ENCODE measurements at places on chromosomes 5 and 9.
A peak's percentile ranks its signal among the peaks of the same experiment; 100 is the strongest.

- DNase-seq = peak; percentile 76
Observed at GRCh38 chr5:109866051-109866450, 176.3 kb downstream of the MAN2A1 start.

- DNase-seq = peak; percentile 54
Observed at GRCh38 chr9:76699971-76700370, 64.3 kb upstream of the PCA3 start.

GRCh38 chr9:130530938-130531337, 48.4 kb upstream of the FUBP3 start:
- no peak for DNase-seq

DNA sequence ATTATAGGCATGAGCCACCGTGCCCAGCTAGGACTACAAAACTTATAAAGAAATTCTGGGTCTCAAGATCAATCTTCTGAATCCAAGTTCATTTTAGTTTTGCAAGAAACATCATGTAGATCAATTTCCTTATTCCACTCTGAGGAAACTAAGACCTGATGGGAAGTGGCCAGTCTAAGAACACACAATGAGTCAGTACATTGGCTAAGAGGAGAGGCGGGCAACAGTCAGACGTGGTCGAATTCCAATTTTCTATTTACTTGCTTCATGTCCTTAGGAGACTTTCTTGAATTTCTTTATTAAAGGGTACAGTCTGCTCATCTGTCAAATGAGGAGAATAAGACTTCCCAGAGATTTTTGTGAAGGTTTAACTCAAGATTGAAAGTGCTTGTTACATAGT, 432.1 kb upstream of the BRINP1 start:
- no peak for DNase-seq

DNA sequence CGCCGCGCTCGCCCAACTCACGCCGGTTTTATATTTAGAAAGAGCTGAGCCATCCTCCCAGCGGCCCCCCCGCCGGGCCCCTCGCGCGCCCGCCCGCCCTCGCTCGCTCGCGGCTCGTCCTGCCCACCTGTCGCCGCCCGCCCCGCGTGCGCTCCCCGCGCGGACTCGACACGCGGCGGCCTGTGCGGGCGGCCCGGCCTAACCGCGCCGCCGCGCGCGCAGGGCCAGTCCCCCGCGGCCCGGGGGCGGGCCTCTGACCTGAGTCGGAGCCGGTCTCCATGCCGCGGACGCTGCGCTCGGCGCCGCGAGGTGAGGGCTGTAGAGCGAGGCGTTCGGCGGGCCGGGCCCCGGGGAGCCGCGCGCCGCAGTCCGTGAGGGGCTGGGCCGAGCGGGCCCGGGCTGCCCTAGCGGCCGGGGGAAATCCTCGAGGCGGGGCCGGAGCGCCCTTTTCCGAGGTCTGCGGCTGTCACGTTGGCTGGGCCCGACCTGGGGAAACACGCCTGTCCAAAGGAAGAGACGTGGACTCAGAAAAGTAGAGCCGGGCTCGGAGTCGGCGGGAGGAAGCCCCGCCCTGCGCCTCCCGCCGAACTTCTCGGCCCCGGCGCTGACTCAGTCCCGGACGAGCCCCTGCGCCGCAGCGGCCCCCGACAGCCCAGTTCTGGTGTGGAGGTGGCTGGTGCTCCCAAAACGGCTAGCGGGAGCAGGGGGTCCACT, at the start of gene ECPAS:
TSS of gene ECPAS (minus strand) at position 526 of the 714 bp plus-strand sequence. CDS start 11,465 bp downstream, outside the sequence.
- peak; percentile 87 for DNase-seq

DNA sequence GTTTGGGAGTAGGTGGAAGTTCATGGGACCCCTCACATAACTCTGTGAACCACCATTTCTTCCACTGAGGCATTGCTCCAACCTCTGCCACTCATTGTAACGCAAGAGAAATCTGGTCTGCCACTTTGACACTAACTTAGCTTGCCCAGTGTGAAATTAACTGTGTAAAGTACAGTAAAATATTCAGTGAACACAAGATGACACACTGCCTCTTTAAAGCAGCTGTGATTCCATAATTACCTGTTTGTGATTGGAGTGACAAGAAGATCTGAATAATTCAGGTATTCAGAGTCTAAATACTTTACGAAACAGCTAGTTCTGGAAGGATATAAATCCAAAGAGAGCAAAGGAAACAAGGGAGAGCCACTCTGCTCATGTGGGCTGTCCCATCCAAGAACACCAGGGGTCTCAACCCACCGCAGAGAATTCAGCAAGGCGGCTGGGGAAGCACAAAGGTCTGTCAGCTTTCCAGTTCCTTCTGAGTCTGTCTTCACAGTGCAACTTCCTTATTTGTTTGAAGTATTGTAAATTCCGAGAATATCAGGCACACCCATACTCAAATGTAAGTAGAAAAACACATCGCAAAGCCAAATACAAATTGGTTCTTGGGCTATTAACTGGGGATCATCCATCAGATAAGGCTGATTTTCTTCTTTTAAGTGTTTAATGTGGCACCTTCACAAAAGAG, 86.9 kb downstream of the GNAQ start:
- no peak for DNase-seq

GRCh38 chr5:1867114-1867814, 15.5 kb downstream of the IRX4 start:
- no peak for DNase-seq

GRCh38 chr5:158470764-158471534, 612.0 kb upstream of the CLINT1 start:
- no peak for DNase-seq

- DNase-seq = no peak
Observed at GRCh38 chr5:77638763-77639671, 504 bp upstream of the OTP start.

DNA sequence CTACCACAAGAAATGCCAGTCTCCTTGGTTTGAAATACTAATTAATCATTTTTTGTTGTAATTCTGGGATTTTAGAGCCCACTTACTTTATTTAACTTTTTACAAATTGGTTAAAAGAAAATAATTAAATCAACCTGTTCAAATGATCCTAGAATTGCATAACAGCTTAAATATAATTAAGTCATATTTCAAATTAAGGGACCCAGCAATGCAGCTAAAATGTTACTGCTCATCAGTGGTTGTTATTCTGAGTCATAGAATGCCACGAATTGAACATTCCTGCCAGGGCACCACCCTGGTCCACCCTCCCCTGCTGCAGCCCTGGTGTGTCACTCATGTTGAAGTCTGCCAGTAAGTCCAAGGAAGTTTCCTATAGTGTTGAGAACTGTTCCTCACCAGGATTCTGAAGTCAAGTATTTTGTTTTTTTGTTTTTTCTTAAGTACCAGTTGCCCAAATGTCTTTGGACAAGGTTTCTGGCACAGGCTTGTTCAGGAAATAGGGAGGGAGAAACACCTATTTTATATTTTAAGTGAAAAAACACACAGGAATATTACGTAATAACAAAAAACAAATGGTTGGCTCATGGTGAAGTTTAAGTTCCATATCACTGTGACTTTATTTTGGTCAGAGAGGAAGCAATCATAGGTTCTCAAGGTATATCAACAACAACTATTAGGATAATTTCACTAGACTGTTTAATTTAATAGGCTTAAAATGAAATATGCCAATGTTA, 4.3 kb upstream of the ITGA1 start:
- peak; percentile 83 for DNase-seq

GRCh38 chr5:79824444-79824843, 134.8 kb downstream of the CMYA5 start:
- no peak for DNase-seq

DNA sequence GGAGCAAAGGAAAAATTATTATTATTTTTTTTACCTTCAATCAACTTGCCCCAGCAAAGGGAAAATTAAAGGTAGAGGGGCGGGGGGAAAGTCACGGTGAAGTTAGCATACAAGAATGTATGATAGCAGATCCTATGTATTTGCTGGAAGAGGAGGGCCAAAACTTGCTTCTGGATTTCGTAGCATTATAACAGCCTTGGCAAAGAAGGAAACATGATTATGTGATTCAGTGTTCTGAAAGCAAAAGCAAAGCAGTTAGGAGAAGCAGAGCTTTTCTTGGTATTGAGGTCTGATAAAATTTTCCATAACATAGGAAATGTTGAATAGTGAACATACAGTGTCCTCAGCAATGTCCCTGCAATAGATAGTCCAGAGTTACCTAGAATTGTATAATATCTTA, 32.4 kb downstream of the MAST4 start:
- DNase-seq = no peak

GRCh38 chr5:153974131-153974812, 64.4 kb downstream of the FAM114A2 start:
- DNase-seq = peak; percentile 60

GRCh38 chr5:112217843-112218579, 201.1 kb downstream of the EPB41L4A start:
- DNase-seq = no peak

GRCh38 chr5:111147502-111147901, 55.4 kb downstream of the WDR36 start:
- no peak for DNase-seq

- DNase-seq = no peak
Observed at GRCh38 chr9:34690983-34691935, at the start of gene CCL19. Gene CCL19 (minus strand): TSS chr9:34691276. CDS start chr9:34691139, 137 bp downstream.

GRCh38 chr5:154190595-154191304, at the start of gene GALNT10:
Gene GALNT10 (plus strand): TSS chr5:154190733. CDS start chr5:154190867, 134 bp downstream.
- peak; percentile 76 for DNase-seq

DNA sequence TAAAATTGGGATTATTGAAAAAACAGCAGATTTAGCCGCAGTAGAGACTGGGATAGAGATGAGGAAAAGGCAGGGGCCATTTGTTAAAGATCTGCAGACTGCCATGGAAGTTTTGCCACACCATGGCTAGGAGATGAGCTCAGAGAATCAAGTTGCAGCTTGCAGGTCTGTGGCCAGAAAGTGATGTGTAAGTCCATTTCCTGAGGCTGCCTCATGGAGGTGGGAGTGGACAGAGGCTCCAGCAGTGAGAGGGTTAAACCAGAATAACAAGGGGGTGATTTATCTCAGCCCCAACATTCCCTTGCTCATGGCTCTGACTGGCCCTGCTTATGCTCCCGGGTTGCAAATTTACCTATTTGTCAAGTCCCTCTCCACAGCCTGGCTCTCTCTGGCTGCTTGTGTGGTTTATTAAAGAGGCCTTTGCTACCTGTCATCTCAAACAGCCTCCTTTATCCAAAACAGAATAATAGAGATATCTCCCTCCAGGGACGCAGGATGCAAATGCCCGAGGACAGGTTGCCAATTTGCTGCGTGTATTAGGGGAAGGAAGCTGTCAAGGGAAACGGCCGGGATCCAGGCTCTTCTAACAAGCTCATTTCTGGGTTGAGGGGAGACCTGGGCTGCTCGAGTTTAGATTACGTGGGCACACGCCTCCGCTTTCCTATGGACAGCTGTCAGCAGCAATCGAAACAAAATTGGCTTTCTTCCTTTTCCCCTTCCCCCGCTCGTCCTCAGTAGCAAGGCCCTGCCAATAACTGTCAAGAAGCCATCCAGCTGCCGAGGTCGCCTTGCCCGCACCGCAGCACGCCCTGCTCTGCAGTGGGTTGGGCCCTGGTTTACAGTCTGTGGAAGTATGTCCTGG, 72.8 kb upstream of the PITX1 start:
- no peak for DNase-seq

DNA sequence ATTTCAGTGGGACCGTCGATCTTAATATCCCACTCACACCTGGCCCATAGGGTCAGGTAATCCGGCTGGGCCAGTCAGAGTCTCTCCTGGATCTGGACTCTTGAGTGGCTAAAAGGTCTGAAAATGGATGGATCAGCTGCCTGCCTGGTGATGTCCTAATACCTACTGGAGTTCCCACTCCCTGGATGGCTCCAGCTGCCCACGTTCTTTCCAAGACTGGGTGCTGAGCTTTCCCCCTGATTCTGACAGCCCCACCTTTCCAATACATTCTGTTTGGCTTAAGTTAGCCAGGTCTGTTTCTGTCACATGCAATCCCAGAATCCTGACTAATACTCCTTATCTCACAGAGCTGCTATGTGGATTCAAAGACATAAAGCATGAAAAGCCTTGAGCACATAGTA, 10.2 kb downstream of the SH3PXD2B start:
- DNase-seq = peak; percentile 23

GRCh38 chr5:124410539-124411488, 335.6 kb downstream of the ZNF608 start:
- no peak for DNase-seq

GRCh38 chr9:124357721-124358361, 57.4 kb downstream of the PSMB7 start:
- peak; percentile 22 for DNase-seq

DNA sequence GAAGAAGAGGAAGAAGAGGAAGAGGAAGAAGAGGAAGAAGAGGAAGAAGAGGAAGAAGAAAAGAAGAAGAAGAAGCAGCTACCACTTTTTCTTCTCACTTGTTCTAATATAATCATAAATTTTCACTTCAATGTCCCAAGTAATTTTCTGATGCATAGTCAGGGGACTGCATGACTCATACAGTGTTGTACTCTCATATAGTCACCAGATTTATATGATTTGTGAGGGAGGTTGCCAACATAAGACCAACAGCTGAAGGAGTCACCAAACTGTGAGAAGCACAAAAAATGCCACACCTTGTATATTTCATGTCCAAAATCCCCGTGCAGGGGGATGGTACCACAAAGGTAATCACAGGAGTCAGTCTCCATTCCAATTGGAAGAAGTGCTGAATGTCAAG, 32.7 kb upstream of the DMRTA1 start:
- DNase-seq = no peak

GRCh38 chr9:119968836-119969707, 599.8 kb upstream of the BRINP1 start:
- peak; percentile 81 for DNase-seq

DNA sequence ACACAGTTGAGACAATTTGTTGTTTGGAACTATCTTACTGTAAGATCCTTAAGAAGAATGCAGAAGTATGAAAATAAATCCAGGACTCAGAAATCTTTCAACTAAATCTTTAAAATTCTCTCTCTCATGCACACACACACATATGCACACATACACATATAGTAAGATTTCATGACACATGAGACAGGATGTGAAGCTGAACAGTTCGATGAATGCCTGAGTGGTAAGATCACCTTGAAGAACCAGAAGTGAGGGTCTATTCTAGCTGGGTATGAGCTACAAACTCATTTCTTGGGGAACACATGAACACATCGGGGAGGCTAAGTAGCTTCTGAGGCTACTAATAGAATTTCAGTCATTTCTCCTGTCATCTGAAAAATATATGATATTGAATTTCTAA, 153.6 kb downstream of the TMC1 start:
- DNase-seq = no peak

GRCh38 chr9:113876151-113876992, at the start of gene ZNF618:
Gene ZNF618 (plus strand): TSS chr9:113876309. CDS start chr9:113876381, 72 bp downstream.
- peak; percentile 50 for DNase-seq

GRCh38 chr5:176169393-176170063, 68.7 kb upstream of the SIMC1 start:
- DNase-seq = no peak

DNA sequence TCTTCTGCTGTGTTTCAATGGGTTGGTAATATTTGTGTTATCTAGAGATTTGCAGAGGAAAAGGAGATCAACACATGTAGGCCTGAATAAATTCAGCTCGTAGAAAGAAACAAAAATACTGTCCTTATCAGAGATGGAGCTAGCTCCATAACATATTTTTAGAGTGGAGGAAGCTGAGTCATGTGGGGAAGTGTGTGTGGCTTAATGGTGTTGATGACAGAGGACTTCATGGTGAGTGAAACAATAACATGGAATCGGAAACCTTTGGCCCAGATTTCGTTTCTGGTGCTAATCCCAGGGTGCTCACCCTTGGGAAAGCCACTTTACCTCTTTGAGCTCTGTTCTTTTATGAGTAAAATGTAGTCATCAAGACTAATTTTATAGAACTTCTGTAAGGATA, 825.0 kb downstream of the TLR4 start:
- peak; percentile 60 for DNase-seq

- DNase-seq = no peak
Observed at GRCh38 chr5:116532762-116533525, 41.7 kb downstream of the SEMA6A start.

GRCh38 chr9:123771690-123772089, 158.2 kb downstream of the DENND1A start:
- DNase-seq = no peak

- no peak for DNase-seq
Observed at GRCh38 chr5:128766406-128766805, 198.9 kb upstream of the SLC27A6 start.

All from EH (cell line).